ENCODE measurements at places on chromosomes 16 and 17.

DNA sequence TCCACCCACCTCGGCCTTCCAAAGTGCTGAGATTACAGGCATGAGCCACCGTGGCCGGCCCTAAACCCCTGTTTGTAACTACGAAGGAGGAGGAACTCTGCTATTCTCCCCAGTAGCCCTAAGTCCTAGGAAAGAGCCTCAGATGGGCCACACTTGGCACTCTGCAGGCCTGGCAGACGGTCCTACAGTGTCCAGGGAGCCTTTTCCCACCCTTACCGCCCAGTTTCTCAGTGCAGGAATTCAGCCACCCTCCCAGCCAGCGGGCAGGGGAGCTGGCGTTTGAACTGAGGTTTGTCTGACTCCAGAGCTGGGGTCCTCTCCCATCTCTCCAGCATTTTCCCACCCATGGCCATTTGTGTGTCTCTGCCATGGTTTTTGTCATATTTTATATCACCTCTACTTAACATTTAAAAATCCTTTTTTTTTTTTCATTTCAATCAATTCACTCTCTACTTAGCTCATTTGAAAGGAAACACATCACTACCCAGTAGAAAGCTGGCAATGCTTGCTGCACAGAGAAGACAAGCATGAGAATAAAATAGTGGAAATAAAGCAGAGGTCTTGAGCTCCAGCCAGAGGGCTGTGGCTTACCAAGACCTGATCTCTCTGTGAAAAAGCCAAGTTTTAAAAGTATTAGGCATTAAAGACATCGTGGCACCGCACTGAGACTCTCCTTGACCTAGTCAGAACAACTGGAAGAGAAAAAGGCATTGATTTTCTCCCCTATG lies 34.9 kb downstream of the BCO1 start:
- DNase-seq, result no peak

- DNase-seq, result no peak
These were observed 71.6 kb downstream of the RAI1 start for GRCh38 chr17:17752821-17753321.

GRCh38 chr17:77373299-77374169 lies 232.8 kb downstream of the SEC14L1 start:
- peak; percentile 51 for DNase-seq

DNA sequence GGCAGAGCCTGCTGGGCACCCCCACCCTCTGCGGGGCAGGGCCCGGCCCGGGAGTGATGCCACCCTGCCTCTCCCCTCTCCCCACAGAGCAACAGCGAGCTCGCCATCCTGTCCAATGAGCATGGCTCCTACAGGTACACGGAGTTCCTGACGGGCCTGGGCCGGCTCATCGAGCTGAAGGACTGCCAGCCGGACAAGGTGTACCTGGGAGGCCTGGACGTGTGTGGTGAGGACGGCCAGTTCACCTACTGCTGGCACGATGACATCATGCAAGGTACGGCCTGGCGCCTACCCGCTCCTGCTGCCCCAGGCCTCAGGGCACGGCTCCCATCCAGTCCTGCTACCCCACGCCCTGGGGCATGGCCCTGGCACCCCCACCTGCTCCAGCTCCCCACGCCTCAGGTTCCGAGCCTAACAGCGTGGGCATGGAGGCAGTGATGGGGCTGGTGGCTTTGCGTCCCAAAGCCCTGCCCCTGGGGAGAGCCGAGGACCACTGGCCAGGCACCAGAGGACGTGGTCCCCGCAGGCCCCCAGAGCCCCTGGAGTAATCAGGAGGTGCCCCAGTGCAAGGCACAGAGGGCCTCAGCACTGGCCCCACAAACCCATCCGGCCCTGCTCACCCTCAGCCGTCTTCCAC lies 38.4 kb downstream of the TSC2 start:
- DNase-seq, result no peak

DNA sequence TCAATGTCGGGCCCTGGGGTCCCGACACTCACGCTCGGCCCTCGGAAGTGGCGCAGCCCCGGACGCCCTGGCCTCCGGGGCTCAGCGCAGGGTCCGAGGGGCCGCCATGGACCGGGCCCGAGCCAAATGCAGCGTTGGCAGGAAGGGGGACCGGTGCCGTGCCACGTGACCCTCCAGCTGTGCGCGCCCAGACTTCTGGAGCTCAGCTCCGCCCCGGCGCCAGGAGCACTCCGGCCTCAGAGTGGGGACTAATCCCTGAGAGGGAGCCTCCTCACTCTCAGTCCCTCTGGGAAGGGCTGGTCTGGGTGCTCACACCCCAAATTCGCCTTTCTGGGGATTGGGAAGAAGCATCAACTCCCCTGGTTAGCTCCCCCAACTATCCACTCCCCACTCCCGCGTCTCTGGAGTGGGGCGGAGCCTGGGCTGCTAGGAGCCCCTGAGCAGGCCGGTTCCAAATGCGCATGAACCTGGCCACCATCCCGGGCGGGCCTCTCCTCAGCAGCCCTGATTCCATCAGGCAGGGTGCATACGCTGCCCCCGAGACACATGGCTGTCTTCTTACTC lies at the start of gene B3GNT9:
B3GNT9 (minus strand) TSS at position 166 of the 564 bp plus-strand sequence. CDS start 513 bp downstream, outside the sequence.
- peak; percentile 29 for DNase-seq

GRCh38 chr17:18187821-18188761 lies 4.5 kb downstream of the ALKBH5 start:
- DNase-seq, result peak; percentile 23

GRCh38 chr17:60142872-60143499 lies 6.8 kb upstream of the CA4 start:
- peak; percentile 74 for DNase-seq

- peak; percentile 40 for DNase-seq
These were observed at the start of gene FOXC2 for GRCh38 chr16:86566601-86566965. Gene FOXC2, plus strand, starts transcription at chr16:86566829. Its CDS starts 507 bp downstream, at chr16:86567336.

DNA sequence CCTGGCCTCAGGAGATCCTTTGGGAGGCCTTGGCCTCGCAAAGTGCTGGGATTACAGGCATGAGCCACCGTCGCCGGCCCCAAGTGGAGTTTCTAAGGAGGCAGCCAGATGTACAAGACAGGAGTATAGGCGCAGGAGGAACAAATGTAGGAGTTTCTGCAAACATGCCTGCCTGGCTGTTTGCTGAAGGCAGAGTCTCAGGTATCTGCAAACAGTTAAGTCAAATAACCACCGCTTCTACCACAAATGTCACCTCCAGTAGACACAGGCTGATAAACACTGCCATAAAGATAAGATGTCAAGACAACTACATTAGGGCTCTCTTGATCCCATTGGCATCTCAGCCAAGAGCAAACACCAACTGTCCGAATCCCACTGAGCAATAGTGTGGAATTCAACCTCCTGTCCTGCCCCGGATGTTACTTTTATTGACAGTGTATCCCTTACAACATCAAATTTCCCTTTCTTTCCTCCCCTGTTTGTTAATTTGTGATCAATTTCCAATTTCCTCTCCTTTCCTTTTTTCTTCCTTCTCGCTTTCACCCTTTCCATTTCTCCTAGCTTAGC lies 5.6 kb upstream of the COG1 start:
- DNase-seq, result no peak

GRCh38 chr16:17556276-17557052 lies 85.7 kb upstream of the XYLT1 start:
- DNase-seq, result peak; percentile 4

Data from CD4-positive, alpha-beta T cell treated with Interleukin-10 for 1 hour (primary cell).